Motor neuron (in vitro differentiated cells): ENCODE measurements at places on chromosomes 6 and 20. TPM values are rescaled to one million over a fixed set of nuclear protein-coding genes. Genes with fewer than 3 reads are reported as not detected.

DNA sequence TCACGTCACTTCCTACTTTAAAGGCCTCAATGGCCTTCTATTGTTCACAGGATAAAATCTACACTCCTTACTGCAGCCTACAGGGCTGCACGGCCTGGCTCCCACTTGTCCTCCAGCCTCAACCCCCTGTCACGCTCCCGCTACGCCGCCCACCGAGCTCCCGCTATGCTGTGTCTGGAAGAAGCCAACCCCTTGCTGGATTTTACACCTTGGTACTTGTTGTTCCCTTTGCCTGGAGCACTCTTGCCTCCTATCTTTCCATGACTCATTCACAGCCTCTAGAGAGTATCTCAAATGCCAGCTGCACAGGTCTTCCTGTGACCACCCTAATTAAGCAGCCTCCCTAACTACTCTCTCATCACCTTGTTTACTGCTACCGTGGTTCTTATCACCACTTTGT, 259.9 kb downstream of the PRKN start:
- no peak for ATAC-seq

DNA sequence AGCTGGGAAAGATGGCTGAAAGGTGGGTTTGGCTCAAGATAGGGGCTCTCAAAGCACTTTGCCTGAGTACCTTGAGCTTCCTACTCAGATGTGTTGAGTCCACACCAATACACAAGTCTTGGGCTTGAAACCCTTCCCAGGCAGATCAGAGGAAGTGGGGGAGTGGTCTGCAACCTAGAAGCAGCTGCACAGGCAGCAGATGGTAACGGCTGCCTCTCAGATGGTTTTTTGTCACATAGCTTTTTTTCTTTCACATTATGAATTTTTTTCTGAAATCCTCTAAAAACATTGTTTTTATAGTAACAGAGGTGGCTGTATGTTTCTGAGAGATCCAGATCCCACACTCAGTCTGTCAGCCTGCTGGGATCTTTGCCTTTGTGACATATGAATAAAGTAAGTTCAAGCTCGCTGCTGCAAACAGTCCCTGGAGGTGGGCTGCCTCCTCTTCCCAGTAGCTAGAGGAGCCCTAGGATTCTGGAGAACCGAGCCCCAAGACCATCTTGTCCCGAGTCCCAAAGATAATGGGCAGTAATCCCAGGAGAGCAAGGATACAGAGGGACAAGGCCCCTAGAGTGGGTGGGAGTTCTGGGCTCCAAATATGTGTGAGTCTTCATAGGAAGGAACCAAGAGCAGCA, 97.1 kb upstream of the TOP1 start:
- ATAC-seq, result no peak

- no peak for ATAC-seq
Measured at GRCh38 chr6:165679326-165679725, 16.3 kb upstream of the PDE10A start.

- ATAC-seq, result peak; percentile 58
Measured at GRCh38 chr6:165456286-165456685, 146.9 kb upstream of the C6orf118 start.

- no peak for ATAC-seq
Measured at GRCh38 chr6:16089232-16090062, 39.4 kb upstream of the MYLIP start.

- no peak for ATAC-seq
Measured at GRCh38 chr20:31713312-31714273, 9.1 kb downstream of the BCL2L1 start.

- peak; percentile 81 for ATAC-seq
Measured at GRCh38 chr6:166375013-166375412, 7.7 kb downstream of the MPC1 start.

DNA sequence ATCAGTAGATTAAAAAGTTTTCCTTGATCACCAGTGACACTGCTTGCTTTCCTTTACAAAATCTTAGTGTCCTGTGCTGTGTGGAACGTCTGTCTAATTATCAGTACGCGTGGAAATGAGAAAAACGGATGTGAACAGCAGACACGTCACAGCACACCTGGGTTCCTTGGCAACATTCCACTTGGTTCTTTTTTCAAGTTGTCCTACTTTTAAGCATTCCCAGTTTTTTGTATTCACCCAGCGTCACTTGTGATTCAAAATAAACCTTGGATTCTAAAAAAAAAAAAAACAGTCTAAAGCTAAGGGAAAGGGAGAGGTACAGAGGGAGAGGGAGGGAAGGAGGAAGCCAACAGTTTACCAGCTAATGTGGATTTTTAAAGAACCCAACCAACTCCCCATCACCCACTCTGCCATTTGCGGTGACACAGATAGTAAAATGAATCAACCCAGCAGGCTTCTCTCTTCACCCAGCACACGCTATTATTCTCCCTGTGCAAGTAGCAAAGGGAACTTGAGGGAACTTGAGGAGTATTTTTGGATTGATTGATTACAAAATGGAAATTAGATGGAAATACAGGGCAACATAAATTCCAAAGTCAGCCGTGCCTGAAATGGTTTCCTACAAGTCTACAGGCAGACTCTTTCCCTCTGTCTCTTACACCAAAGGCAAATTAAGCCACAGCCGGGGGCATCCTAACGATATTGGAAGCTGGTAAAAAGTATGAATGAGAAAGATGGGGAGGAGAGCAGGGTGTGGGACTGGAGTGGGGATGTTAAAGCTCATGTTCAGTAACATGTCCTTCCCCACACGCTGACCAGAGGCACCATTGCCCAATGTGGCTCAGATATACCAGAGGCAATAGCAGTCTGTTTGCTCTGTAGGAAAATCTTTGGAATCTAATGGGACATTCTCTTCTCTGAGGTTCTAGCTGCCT, 129.8 kb downstream of the SASH1 start:
- peak; percentile 62 for ATAC-seq

DNA sequence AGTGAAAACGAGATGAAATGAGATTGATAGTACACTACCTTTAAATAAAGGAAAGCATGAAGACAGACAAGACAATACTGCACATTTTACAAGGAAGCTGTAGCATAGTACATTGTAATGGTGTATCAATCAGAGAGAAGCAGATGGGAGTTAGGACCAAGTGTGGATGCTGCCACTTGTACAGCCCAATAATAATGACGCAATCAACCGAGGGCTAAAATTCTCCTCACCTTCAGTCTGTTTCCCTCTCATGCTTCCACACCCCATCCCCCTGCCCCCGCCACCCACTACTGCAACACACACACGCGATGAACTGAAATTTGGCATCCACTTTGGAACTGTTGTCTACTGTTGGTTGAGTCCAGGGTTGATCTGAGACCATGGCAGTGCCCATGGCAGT, 12.4 kb upstream of the HDGFL1 start:
- no peak for ATAC-seq

DNA sequence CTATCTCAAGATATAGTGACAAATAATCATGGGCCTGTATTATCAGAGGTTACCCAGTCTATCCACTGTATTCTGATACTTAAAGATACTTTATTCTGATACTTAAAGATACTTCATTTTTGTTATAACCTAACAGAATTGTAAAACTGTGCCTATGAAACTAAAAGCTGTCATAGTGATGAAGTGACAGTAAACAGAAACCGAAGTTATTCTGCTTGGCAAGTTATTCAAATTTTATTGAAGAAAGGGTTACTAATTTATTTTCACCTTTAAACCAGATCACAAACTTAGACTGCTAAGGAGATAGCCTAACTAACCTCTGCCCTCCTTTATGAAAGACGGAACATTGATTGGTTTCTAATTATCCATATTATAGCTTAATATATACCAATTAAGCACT, 604.6 kb upstream of the IMPG1 start:
- ATAC-seq, result no peak

DNA sequence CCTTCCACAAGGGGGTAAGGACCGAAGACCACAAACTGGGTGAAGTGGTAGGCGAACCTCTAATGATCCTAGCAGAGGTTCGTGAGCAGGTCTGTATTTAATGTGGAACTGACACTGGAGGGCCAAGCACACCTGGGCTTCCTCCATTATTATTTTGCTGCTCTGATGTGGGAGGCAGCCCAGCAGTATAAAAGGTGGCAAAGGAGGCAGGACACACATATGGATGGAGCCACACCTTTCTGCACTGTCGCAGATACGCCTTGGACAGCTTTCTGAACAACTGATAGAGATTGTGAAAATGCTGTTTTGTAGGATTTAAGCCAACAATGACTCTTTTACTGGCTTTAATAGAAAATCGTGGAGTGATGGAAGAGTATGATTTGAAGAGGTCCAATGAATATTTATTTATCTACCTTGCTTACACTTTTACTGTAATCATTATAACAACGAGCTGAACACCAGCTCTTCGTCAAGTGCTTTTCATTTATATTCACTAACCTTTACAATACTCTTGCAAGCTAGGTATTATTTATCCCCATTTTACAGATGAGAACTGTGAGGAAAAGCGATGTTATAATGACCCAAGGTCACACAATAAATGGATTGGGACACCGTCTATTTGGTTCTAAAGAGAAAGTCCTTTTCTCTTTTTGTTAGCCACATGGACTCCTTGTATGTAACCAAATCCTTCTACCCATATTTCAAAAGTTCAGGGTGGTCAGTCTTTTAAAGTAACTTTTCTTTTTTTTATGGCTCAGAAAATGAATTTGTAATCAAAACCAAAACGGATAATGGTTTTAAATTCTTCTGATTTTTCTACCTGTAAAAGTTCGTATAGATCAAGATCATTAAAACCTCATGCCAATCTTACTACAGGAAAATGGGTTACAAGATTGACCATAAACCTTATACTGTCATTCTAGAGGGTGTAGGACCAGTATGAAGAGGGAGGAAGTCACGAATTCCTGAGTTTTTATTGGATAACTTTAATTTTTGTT, 116.9 kb downstream of the UTRN start:
- no peak for ATAC-seq

DNA sequence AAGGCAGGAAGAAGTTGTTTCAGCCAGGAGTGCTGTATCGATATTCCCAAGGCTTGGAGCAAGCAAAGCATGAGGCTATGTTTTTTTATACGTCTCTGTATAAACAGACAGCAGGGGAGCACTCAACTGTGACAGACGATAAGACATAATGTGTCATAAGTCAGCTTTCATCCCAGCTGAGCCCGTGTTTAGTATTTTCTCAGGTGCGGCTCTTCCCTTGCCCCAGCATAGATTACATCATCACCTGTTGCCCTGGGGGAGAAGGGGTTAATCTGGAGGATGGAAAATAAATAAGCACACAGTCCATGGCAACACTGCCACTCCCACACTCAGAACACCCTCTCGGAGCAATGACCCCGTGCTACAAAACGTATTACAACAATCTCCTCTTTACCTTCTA, 22.1 kb upstream of the KCNK5 start:
- ATAC-seq, result no peak

DNA sequence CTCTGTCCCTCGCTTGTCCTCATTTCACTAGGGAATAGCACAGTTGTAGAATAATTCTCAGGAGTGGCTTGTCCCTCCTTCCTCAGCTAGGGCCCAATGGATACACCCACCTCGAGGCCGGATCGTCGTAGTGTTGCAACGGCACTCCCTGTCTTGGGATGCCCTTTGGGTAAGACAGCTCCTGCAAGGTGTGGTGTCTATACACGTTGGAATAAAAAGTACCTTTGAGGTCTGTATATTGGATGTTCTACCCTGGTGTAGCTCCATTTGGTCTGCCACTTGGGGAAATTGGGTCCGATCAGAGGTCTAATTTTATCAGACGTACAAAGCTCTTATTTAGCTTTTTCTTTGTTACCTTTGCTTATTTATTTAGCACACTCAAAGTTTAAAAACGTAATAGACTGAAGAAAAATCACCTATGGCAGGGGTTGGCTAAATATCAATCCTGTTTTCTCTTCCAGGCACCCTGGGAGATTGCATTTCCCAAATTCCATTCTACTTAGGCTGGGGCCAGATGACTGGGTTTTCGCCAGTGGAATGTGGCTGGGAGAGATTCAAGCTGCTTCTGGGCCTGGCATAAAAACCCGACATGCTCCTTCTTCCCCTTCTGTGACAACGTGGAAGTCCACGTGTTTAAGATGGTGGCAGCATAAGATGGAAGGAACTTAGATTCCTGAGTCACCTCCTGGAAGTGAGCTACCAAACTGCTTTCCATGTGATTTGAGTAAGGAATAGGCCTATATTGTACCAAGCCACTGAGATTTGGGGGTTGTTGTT, 82.3 kb upstream of the CD83 start:
- peak; percentile 55 for ATAC-seq

GRCh38 chr6:71879016-71879415, 7.3 kb upstream of the RIMS1 start:
- no peak for ATAC-seq

DNA sequence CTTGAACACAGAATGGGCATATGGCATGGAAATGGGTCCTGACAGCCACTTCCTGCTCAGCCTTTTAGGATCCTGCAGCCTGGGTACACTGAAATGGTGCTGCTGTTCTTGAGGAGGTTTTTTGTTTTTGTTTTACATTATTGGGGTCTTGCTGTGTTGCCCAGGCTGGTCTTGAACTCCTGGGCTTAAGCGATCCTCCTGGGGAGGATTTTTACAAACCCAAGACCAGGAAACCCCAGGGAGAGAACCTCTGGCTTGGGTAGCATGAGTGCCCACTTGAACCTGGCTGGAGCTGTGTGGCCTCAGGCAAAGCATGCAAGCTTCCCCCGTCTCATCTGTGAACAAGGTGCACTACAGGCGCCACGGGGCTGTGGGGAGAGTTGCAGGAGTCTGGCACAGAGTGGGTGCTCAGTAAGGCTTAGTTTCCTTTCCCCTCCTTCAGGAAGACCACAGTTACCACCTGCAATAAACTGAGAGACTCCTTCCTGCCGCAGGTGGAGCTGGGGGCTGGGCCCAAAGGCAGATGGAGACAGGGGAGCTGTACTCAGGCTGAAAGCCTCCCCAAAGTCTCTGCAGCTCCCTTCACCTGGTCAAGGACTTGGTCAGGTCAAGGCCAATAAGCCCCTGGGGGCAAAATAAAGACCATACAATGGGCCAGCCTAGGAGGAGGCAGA, 1.8 kb downstream of the SLA2 start:
- no peak for ATAC-seq

DNA sequence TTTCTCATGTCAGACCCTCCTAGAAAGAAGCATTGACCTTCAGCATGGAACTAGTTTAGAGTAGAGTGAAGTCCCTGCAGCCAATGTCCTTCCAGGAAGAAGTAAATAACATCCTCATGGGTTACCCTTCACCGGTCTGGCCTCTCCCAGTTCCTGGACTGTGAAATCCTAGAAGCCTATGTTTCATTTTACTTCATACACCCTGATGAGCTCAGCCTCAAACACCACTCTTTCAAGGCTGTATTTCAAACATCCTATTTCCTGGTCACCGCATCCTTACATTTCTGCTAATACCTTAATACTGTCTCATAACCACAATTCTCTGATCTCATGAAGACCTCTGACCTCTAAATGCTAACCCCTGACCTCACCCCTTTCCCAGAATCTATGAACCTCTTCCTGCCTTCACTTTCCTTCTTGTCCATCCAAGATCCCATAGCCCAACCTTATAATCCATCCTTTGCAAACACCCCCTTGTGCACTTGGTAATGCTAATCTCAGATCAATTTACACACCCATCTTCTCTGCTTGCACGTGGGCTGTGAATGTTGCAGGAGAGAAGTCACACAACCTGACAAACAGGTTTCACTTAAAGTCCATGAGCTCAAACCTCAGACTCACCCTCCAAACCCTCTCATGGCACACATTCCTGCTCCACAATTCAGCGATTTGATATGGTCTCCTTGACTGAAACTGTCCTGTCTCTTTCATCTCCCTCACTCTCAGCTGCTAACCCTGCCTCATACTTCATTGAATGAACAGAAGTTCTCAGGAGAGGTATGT, 30.2 kb downstream of the SLC2A10 start:
- no peak for ATAC-seq

The GJA1 gene
- total RNA-seq, result 1.2 and 1.4 TPM in 2 replicates

The MICAL1 gene
- 41.6 and 42.9 TPM in 2 replicates for total RNA-seq

The BPIFA1 gene
- total RNA-seq, result not detected in 2 replicates

The CCM2L gene
- 0.15 and 0.22 TPM in 2 replicates for total RNA-seq

The PRPH2 gene
- 1.8 and 2.0 TPM in 2 replicates for total RNA-seq

The BPIFB4 gene
- total RNA-seq, result 0.33 TPM in 1 of 2 replicates, not detected in the other

The SPATA25 gene
- 2.3 and 2.7 TPM in 2 replicates for total RNA-seq

The PKIB gene
- total RNA-seq, result 0.49 TPM in 1 of 2 replicates, not detected in the other

The RNF217 gene
- total RNA-seq, result 23.4 and 25.9 TPM in 2 replicates

The PSORS1C2 gene
- total RNA-seq, result not detected in 2 replicates
